Skin of body (tissue), 3 donors: ENCODE measurements at places on chromosomes 7 and 10.

GRCh38 chr7:131183611-131184119 lies 144.0 kb upstream of the MKLN1 start:
- DNase-seq: no peak

- DNase-seq: no peak
Observed at GRCh38 chr10:7534480-7534852, 123.6 kb upstream of the SFMBT2 start.

- DNase-seq: no peak
Observed at GRCh38 chr7:20173828-20174227, 43.4 kb downstream of the MACC1 start.

DNA sequence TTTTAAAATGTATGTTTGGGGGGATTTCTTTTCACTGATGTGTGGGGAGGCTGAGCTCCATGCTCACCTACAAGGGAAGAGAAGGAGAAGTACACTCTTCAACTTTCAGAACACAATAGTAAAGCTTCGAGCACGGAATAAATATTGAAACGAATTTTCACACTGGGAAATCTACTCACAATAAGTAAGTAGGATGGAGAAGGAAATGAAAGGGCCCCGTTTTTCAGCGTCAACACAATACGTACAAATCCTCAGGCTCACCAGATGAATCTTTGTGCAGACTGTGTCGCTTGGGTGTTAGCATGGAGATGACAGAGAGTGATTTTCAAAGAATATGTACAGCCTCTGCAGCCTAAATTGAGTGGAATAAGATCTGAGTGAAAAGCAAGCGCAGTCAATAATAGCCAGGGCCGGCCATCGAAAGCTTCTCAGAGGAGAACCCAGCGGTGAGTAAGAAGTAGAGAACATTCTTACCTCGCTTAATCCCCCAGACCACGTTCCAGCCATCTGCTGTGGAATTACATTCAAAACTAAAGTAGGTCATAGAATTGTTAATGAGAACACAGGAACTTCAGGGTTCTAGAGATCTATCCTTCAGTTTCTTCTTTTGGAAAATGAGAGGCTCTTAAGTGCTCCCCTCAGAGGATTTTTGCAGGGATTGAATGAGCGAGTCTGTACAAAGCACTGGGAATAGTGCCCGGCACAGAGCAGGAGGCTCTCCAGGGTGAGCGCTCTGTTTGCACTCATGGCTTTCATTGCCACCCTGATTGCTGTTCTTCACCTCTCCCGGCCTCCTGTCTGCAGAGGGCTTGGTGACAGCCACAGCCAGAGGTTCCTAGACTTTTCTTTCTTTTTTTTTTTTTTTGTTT lies 292.8 kb downstream of the SFMBT2 start:
- DNase-seq: no peak

DNA sequence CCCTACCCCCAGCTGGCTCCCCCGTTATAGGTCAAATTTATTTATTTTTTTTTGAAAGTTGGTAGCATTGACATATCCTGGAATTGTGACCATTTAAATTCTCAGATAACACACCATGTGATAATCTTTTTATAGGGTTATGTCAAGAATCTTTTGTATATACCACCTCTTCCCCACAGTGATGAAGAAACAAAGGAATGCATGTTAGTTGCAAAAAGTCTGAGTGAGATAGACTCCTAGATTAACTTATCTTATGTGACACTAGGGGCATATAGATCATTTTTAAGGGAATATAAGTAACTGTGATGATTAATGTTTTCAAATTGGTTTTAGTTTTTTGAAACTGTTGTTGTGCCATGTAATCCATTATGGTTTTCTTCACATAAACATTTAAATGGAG lies 68.3 kb downstream of the MLLT10 start:
- DNase-seq: no peak

DNA sequence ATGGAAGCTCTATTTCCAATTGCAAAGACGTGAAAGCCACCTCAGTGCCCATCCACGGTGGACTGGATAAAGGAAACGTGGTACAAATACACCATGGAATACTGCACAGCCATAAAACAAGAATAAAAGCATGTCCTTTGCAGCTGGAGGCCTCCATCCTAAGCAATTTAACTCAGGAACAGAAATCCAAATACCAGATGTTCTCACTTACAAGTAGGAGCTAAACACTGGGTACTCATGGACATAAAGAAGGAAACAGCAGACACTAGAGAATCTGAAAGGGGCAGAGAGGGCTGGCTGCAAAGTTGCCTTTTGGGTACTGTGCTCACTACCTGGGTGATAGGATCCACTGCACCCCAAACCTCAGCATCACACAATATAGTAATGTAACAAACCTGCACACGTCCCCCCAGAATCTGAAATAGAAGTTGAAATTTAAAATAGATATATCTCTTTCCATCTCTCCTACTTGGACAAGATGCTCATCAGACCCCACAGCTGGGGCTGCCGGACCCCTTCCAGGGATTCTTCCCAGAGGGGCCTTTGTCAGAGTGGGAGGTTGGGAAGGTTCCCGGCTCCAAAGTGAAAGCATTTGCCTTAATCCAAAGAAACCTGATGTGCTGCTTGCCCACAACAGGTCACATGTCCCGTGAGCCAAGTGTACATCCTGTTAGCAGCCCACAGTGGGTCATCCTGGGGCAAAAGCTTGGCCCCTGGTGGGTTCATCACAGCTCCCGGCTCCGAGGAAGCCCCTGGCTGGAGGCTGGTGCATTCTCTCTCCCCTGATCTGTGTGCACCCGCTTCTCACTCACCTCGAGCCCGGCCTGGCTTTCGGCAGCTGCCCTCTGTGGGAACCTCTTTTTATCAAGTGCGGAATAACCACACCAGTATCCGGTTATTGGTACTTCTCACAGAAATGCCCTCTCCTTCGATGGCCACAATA lies 172.3 kb upstream of the PPP2R2D start:
- DNase-seq: no peak

- DNase-seq: no peak
Observed at GRCh38 chr7:68875857-68876256, 722.4 kb upstream of the AUTS2 start.

GRCh38 chr10:128173386-128173785 lies 47.2 kb upstream of the MKI67 start:
- no peak for DNase-seq
